ENCODE measurements at places on chromosomes 12 and 14. TPM values are rescaled to one million over a fixed set of nuclear protein-coding genes. Genes with fewer than 3 reads are reported as not detected.

The TAS2R8 gene
- total RNA-seq: not detected

The IL26 gene
- total RNA-seq: 2.0 TPM

The C1S gene
- total RNA-seq: 339 TPM

The CREBL2 gene
- 31.8 TPM for total RNA-seq

The MYH6 gene
- total RNA-seq: not detected

The ASCL1 gene
- total RNA-seq: not detected

The P2RX2 gene
- total RNA-seq: not detected

The GIT2 gene
- 49.2 TPM for total RNA-seq

The PRB2 gene
- not detected for total RNA-seq

The RACGAP1 gene
- total RNA-seq: 14.5 TPM

The TMEM179 gene
- not detected for total RNA-seq

The TAS2R50 gene
- total RNA-seq: 2.9 TPM

The SLC17A8 gene
- total RNA-seq: not detected

The SMCO2 gene
- total RNA-seq: 0.40 TPM

The ANO2 gene
- 0.07 TPM for total RNA-seq

The RNASE1 gene
- 1.6 TPM for total RNA-seq

The ABHD4 gene
- 37.9 TPM for total RNA-seq

The SINHCAF gene
- total RNA-seq: 9.8 TPM

The PPP1R36 gene
- 1.2 TPM for total RNA-seq

The KRT6A gene
- 2.7 TPM for total RNA-seq
